ENCODE measurements at places on chromosomes 2 and 18.

DNA sequence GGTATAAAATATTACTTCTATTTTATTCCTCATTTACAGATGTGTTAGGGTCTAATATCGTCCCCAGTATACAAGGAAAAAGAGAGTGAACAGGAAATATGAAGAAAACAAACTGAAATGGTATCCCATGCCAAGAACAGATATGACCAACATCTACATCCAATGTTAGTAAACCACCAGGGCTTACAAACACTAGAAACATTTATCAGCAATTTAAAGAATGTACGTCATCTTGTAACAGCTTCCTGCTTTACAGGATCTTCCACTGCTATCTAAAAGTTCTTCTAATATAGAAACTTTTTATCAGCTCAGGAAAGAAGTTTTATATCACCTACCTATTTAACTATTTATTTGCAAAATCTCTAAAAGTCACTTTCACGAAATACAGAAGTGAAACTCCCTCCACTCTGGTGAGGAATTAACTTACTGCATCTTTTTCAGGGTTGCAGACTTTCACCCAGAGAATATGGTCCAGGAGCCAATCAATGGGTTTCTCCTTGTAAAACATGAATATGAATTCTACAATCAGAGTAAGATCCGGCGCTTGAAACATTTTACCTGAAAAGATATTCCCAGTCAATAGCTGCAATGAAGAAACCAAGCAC, 35.2 kb downstream of the UNC50 start:
- no peak for DNase-seq

GRCh38 chr18:55997151-55997561, 409.2 kb upstream of the TCF4 start:
- no peak for DNase-seq

GRCh38 chr18:75097491-75098225, 111.3 kb downstream of the PTGR3 start:
- no peak for DNase-seq

DNA sequence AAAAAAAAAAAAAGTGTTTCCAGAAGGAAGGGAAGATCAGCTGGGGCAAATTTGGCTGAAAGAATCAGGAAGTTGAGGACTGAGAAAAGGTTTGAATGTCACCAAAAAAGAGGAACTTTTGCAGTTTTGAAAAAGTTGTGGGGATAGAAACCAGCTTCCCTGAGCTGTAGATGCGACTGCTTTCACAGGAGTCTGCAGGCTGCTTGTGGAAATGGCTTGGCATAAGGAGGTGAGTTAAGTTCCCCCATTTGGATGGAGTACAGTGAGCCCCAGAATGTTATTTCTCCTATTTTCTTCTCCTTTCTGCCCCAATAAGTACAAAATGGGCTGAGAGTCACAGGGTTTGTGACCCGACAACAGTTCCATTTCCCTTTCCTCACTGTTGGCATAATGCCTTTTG, 16.5 kb upstream of the ME2 start:
- DNase-seq: no peak

DNA sequence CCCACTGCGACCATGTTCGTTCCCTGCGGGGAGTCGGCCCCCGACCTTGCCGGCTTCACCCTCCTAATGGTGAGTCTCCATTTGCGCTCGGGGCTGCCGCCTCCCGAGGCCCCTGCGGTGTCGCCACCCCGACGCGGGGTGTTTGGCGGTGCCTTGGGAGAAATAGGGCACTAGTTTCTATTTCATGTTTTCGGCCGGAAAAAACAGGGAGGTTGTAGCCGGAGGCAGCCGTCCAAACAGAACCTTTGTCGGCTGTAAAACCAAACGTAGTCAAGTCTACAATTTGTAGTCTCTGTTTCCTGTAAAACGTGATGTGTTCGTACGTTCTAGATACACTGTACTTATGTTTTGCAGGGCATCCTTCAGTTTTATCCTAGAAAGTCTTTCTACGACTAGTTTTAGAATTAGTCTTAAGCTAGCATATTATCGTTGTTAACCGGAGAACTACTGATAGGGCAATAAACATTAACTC, 290 bp downstream of the PSMG2 start:
- no peak for DNase-seq

DNA sequence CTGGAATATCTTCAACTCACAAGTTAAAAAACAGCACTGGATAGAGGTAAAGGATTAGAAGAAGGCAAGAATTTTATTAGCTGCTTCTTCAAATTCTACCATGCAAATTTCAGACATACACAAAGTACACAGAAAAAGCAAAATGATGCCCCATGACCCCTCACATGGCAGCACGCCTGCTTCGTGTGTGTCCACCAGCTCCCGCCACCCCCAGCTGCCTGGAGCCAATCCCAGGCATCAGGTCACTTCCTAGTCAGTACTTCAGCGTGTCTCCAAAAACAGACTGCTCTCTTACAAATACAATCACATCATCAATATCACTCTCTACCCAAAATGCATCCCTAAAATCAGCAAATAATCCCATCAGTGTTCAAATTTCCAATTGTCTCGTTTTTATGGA, 35.8 kb downstream of the IMPA2 start:
- DNase-seq: no peak

- DNase-seq: no peak
Measured at GRCh38 chr2:208638059-208638458, 231.5 kb downstream of the PTH2R start.
